Activated T-helper 1 cell treated with anti-CD3 and anti-CD28 coated beads, Interleukin-12 subunit alpha, Interleukin-12 subunit beta, Interleukin-2, Interleukin-4 antibody, amounts not matched to agents 30 ng/mL and 10 ng/mL and 1 ng/mL, durations not matched to agents 14 hours and 24 hours and 36 hours (primary cell): ENCODE measurements at places on chromosomes 4 and X.

GRCh38 chrX:136608295-136608933 lies 39.5 kb upstream of the CD40LG start:
- no peak for DNase-seq

GRCh38 chr4:81040012-81040659 lies 9.6 kb downstream of the BMP3 start:
- DNase-seq, result no peak

DNA sequence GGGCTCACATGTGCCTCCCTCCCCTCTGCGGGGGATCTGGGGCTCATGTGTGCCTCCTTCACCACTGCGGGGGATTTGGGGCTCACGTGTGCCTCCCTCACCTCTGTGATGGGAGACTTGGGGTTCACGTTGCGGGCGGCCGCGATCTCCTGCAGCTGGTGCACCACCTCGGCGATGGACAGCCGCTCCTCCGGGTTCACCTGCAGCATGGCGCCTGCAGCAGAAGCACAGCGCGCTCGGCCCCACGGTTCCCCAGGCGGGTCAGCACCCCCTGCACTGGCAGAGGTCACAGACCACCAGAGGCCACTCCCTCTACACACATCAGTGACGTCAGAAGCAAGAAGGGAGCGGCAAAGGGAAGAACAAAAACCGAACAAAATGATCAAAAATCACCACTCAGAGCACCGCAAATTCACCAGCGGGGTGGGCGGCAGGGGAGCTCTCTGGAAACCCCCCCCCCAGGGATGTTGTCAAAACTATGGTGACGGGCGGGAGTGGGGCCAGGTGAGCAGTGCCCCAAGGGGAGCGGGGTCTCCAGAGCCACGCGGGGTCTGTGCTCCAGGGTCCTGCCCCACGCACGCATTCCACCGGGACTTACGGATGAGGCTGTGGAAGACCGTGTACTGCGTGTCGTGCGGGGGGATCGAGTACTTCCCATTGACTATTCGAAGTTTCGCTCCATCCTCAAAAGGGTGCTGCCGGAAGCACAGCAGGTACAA lies 38.7 kb downstream of the GAK start:
- DNase-seq, result no peak

DNA sequence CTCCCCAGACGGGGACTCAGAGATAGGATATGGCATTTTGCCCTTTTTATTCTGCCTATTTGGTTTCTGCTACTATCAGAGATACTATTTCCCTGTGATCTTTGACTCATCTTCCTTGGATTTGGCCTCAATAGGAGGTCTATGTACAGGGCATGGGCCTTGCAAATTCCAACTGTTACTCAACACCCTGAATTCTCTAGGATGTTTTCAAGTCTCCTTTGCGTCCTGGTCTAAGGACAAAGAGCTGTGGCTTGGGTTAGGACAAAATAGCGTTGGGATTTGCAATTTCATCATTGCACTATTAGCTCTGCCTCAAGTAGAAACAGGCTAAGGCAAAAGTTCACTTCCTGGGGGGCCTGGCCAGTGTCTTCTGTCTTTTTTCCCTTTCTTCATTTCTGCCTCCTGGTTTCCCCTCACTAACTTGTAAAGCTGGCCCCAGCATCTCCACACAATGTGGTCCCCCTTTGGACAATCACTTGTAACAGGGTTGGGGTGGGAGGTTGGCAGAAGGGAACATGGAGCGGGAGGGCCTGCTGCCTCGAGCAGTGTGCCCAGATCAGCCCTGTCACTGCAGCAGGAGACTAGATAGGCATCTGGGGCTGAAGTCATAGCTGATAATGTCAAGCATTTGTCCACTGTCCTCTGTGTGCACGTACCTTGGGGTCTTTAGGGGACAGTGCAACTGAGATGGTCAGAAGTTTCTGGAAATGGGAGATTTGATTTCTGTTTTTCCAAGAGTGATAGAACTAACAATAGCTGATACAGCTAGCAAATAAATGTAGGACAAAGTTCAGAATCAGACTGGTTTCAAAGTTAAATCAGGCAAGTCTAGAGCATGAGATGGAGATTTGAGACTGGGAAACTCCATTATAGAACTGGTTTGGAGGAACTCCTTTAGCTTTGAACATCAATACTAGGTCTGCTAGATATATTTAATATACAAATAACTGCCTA lies 25.8 kb upstream of the STBD1 start:
- no peak for DNase-seq

GRCh38 chr4:33649471-33649870 lies 2594.8 kb downstream of the ARAP2 start:
- DNase-seq, result no peak

DNA sequence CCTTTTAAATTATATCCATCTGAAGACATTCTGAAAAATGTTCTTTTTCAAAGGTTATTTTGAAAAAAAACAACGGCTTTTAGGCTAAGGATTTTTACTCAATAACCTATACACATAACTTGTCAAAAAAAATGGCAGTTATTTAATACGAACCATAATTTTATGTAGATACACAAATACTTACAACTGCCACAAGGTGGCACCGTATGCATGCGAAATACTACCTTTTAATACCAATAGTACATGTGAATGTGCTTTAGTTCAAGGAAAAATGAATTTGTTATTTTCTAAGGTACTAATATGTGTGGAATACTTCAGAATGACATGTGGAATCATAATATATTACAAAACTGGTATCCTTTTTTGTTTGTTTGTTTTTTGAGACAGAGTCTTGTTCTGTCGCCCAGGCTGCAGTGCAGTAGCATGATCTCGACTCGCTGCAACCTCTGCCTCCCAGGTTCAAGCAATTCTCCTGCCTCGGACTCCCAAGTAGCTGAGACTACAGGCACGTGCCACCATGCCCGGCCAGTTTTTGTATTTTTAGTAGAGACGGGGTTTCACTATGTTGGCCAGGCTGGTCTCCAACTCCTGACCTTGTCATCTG lies 4.6 kb upstream of the MAD2L1 start:
- no peak for DNase-seq

DNA sequence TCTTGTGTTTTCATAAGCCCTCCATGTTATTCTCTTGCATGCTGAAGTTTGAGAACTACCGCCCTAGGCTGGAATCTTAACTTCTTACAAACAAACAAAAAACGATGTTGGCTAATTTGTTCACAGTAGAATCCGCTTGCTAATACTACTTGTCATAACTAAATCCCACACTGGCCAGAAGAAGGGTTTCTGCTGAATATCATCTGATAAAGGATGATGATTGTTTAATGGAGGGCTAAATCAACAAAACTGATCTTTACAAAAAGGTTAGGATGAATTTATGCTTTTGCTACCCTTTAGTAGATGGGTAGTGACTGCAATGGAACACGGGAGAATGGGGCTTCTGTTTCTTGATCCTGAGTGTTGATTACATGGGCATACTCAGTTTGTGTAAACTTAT lies 42.3 kb downstream of the SPATA4 start:
- no peak for DNase-seq

DNA sequence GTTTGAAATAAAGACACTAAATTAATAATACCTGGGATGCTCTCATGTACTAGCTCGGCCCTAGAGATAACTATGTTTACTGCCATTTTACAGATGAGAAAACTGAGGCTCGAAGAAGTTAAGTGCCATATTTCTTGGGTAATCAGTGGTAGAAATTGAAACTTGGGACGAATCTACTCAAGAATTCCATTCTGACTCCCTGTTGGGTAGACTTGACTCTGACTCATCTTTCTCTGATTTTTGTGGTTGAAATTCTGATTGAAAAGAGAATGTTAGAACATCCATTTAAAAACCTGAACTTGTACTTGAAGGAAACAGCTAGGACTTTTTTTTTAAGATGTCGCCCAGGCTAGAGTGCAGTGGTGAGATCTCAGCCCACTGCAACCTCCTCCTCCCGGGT lies 50.1 kb upstream of the NSUN7 start:
- DNase-seq, result no peak
